GM23338 (cell line): ENCODE measurements at places on chromosomes 7 and 10.
A peak's percentile ranks its signal among the peaks of the same experiment; 100 is the strongest.

GRCh38 chr10:32073659-32074058 lies 17.4 kb upstream of the KIF5B start:
- DNase-seq: no peak

DNA sequence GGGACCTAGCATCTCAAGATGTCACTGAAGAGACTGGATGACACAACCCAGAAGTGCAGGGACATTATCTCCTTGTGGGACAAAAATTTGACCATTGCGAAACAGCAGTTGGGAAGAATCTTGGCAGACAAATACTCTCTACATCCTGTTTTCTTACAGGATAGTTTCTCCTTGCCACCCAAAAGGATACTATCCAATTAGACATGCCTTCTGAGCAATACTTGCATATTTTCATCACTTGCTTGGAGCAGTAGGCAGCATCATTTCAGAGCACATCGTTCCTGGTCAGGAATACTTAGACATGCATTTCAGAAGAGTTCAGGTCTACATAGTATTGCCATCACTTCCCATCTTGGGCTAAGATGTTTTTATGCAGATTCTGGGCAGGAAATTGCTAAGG lies 56.8 kb downstream of the FAS start:
- DNase-seq: no peak

DNA sequence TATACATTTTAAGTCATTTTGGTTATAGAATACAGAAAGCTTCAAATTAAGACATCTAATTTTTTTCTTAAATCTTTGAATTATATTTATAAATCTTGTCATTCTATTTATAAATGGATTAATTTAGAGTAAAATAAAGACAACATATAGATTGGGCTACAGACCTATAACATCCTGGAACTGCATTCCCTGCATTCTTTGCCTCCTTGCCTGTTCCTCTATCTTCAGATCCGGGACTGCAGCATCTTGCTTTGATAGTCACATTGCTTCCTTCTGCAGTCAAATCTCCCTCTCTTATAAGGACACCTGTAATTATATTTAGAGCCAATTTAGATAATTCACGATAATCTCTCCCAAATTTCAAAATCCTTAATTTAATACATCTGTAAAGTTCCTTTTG lies 64.2 kb downstream of the ATRNL1 start:
- DNase-seq: peak; percentile 47

- DNase-seq: peak; percentile 55
These were observed 34.5 kb upstream of the MEOX2 start for GRCh38 chr7:15720849-15721471.

DNA sequence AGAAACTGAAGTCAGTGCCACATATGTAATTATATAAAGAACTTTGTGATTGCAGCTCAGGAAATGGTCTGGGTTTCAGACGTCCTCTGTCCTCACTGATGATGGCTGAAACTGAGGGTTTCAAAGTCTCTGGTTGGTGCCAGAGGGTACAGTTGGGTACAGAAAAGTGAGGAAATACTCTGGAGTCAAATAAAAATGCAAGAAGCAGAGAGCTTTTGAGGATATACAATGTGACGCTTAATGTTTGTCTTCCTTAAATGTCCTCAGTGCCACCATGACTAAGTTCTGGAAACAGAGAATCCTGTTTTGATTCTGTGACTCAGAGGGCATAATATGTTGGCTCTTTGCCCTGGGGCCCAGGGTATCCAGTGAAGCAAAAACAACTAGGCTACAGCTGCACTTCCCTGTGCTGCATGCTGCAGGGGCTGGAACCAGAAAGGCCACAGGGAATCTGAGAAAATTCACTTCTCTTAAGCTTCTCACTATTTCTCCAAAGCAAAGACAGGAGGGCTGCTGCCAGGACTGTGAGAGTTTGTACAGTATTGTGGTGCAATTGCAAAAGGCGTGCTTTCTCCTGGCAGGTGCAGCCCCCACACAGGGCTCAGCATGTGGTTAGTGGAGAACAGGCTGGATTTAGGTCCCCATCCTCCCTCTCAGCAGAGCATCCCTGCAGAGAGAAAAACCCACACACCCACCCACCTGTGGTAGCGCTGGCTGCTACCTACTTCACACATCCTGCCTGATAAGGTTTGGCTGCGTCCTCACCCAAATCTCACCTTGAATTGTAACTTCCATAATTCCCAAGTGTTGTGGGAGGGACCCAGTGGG lies 169.5 kb upstream of the SVIL start:
- DNase-seq: no peak

GRCh38 chr7:70763961-70764691 lies 367.8 kb upstream of the GALNT17 start:
- no peak for DNase-seq

DNA sequence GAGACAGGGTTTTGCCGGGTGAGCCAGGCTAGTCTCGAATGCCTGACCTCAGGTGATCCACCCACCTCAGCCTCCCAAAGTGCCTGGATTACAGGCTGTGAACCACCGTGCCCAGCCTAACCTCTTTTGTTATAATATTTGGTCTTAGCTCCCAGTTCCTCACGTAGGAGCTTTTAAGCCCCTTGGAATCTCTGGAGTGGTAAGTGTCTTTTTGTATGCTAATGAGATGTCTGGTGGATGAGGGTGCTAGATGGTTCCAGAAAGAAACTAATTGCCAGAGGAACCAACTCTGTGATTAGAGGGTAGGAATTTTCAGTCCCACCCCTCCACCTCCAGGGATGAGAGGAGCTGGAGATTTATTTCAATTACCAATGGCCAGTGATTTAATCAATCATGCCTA lies 5.3 kb upstream of the ARPC1A start:
- DNase-seq: peak; percentile 13

DNA sequence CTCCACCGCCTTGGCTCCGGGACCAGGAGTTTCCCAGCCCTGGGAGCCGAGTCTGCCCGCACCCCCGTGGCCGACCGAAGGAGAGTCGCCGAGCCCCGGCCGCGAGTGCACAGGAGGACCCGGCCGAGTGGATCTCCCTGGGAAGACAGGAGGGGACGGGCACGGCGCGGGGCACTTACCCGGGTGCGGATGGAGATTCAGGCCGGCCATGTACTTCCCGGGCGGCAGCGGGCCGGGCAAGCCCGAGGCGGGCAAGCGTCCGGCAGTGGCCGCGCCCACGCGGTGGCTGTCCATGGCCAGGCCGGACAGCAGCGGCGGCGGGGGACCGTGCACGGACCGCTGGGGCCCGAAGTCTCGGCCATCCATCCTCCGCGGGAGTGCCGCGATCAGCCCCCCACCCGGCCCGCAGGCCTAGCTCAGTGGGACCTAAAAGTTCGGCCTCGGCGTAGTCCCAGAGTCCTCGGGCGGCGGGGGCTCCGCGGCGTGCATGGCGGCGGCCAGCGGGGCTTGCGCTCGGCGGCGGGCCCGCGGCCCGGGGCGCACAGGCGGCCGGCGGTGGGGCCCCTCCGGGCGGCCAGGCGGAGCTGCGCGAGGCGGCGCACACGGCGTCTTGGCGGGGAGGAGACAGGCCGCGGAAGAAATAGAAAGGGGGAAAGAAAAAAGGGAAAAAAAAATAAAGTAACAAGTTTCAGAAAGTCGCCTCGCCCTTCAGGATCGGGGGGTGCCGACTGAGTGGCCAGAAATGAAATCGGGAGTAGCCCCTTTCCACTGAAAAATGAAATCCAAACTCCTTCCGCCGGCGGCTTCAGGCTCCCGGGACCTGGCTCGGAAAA lies 2.5 kb downstream of the TNRC18 start:
- DNase-seq: no peak
